ENCODE measurements at places on chromosomes 11 and 22.

DNA sequence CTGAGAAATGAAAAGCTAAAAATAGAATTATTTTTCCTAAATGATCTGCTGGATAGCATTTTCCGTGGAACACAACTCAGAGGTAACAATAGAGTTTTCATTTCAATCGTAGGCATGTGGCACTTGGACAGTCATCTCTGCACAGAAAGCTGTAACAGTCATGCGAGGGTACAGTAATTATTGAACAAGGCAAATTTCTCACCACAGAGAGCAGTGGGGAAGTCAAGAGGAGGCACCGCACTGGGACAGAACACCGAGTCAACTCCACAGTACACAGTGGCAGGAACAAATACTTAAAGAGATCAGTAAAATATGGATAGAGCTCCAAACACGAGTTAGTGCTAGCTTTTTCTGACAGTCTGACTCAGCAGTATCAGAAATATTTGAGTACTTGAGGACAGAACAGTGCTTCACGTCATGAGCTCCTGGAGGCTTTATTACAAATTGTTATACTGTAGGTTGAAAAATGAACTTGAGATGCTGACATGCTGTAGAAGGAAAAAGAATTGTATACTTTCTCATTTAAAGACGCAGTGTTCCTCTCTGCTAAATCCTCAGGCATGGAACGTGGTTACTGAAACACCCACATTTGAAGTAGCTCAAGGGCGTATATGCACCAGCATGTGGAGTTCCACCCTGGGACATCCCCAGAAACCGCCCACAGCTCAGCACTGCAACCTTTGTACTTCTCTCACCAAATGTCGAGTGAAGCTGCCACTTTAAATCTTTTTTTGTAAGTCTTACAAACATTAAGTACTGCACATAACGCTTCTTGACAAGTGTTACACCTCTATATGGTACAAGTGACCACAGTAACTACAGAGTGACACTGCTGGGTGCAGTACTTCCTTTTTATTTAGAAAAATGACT lies 27.4 kb upstream of the YPEL1 start:
- no peak overlapping the region for H3K27ac ChIP-seq
- H3K36me3 ChIP-seq: peaks cover 31% of the 10 kb centered on the region
- no peaks in the 10 kb centered on the region for H3K4me1 ChIP-seq

- no peaks in the 10 kb centered on the region for H3K27me3 ChIP-seq
- H3K27ac ChIP-seq: no peak overlapping the region
- H3K36me3 ChIP-seq: no peaks in the 10 kb centered on the region
- no peak overlapping the region for H3K4me3 ChIP-seq
- peaks cover 14% of the 10 kb centered on the region for H3K4me1 ChIP-seq
Observed at GRCh38 chr11:67375320-67376055, 2.1 kb upstream of the CLCF1 start.

- DNase-seq: no peak
- H3K27me3 ChIP-seq: no peaks in the 10 kb centered on the region
- H3K4me3 ChIP-seq: no peak overlapping the region
- H3K4me1 ChIP-seq: no peaks in the 10 kb centered on the region
- H3K27ac ChIP-seq: no peak overlapping the region
- H3K36me3 ChIP-seq: no peaks in the 10 kb centered on the region
Observed at GRCh38 chr22:48440176-48440575, 1387.5 kb downstream of the BRD1 start.

- H3K4me3 ChIP-seq: no peak overlapping the region
- DNase-seq: no peak
- H3K27me3 ChIP-seq: no peaks in the 10 kb centered on the region
- H3K36me3 ChIP-seq: no peaks in the 10 kb centered on the region
- H3K4me1 ChIP-seq: peaks cover 7% of the 10 kb centered on the region
- H3K27ac ChIP-seq: peak overlapping the region; percentile 7
Observed at GRCh38 chr11:73239111-73239521, 21.0 kb downstream of the P2RY2 start.

DNA sequence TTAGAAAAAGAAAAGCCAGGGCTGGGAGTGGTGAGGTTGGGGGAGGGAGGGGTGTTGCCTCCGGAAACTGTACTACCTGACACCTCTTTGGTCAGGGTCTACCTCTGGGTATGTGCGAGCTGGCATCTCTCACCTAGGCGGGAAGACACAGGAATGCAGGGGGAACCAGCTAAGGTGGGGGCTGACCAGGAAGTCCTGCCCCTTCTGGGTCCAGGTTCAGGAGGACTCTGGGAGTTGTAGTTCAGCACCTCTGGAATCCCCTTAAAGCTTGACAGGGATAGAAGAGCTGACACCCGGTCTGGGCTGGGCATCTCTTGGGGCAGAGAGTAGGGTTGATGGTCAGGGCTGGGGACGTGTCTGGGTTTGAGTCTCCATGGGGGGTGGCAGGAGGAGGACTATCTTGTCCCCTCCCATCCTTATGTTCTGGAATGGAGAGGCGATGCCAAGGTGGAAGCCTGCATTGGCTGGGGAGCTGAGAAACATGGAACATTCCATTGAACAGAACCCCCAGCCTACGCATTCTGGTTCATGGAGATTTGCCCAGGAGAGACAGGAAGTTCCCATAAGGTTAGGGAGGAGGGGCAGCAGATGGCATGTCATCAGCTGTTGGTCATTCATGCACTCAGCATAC lies 2.1 kb upstream of the KIAA1671 start:
- H3K36me3 ChIP-seq: no peaks in the 10 kb centered on the region
- H3K27me3 ChIP-seq: no peaks in the 10 kb centered on the region
- peak overlapping the region; percentile 32 for H3K4me3 ChIP-seq
- H3K4me1 ChIP-seq: peaks cover 28% of the 10 kb centered on the region
- no peak overlapping the region for H3K27ac ChIP-seq
- DNase-seq: no peak

DNA sequence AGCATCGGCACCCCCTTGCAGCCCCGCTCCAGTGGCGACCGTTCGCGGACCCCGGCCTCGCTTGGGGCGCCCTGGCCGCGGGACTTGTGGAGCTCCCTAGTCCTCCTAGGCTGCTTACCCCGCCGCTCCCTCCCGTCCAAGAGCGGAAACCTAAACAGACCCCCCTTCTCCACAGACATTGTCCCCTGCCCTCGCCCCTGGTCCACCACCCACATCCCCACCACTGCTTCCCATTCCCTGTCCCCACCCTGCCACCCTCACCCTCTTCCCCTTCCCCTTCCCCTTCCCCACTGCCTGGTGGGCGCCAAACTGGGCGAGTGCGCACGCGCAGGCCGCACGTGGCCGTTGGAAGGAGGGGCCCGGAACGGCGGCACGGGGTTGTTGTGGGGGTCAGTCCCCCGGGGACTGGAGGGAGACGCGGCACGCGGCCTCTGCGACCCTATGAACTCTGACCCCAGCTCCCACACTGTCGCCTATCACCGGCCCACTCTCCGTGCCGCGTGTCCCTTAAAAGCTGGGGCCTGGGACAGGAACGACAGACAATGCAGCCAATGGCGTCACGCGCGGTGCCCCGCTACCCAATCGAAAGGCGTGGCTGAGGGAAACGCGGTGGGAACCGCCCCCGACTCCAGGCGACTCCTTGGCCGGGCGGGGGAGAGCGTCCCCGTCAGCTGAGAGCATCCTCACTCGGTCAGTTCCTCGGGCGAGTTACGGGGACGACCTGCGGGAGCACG lies at the start of gene SNX32:
SNX32 (plus strand) TSS at position 667 of the 734 bp plus-strand sequence. CDS start 103 bp downstream, outside the sequence.
- H3K4me3 ChIP-seq: peak within 1 kb of the TSS; percentile 81
- no peaks in the 10 kb centered on the region for H3K27me3 ChIP-seq
- H3K36me3 ChIP-seq: no peaks in the 10 kb centered on the region
- peak; percentile 83 for DNase-seq
- H3K27ac ChIP-seq: no peak within 1 kb of the TSS
- H3K4me1 ChIP-seq: peaks cover 3% of the 10 kb centered on the region

GRCh38 chr11:133041928-133042882 lies 490.1 kb downstream of the OPCML start:
- no peaks in the 10 kb centered on the region for H3K27me3 ChIP-seq
- H3K36me3 ChIP-seq: no peaks in the 10 kb centered on the region
- no peaks in the 10 kb centered on the region for H3K4me1 ChIP-seq
- DNase-seq: no peak

DNA sequence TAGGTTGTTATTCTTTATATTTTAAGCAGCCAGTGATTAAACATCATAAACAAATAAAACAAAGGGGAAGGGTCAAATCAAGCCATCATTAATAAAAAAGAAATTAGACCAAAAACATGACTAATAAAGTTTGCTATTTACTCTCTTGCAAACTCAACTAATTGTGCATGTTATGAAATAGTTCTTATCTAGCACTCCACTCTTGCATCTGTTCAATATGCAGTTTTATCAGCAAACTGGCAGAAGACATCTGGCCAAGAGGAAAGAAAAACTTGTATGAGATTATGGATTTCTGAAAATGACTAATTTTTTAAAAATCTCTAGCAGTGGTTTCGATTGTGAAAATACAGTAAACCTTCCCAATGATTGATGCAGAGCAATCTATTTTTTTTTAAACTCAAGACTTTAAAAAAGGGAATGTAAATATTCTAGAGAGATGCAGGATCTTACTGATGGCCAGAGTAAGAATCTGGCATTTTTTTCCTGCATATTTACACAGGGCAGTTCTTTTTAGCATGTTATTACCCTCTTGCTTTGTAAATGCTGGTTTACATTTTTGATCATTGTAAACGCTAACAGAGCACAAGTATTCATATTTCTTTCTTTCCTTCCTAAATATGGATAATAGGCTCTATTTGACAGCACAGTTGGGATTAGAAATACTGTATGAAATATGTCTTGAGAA lies 83.3 kb downstream of the GRIA4 start:
- DNase-seq: no peak
- H3K4me3 ChIP-seq: no peak overlapping the region
- no peaks in the 10 kb centered on the region for H3K36me3 ChIP-seq
